ENCODE measurements at places on chromosomes 7 and 10. TPM values are rescaled to one million over a fixed set of nuclear protein-coding genes. Genes with fewer than 3 reads are reported as not detected.
A peak's percentile ranks its signal among the peaks of the same experiment; 100 is the strongest.

DNA sequence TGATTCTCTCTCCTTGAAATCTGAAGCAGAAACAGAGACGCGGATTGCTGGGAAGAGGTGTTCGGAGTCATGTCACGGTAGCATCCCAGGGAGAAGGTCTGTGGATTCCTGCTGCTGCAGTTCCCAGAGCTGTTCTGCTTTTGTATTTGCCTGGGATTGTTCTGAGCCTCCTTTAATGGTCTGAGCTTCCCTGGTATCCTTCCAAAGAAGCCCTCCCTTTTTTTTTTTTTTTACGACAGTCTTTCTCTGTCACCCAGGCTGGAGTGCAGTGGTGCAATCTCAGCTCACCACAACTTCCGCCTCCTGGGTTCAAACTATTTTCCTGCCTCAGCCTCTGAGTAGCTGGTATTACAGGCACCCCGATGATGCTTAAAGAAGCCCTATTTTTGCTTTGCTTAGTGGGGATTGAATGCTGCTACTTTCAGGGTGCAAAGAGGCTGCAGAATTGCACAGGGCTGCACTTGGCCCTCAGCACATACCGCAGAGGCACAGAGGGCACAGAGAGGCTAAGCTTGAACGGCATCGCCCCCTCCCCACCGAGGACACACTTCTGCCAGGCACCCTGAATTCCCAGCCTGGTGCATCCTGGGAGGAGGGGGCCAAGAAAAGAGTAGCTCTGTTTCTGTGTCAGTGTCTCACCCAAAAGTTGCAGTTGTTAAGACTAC lies 208.6 kb upstream of the GALNT17 start:
- DNase-seq = no peak

GRCh38 chr7:25929448-25929847 lies 222.6 kb upstream of the NFE2L3 start:
- no peak for DNase-seq

DNA sequence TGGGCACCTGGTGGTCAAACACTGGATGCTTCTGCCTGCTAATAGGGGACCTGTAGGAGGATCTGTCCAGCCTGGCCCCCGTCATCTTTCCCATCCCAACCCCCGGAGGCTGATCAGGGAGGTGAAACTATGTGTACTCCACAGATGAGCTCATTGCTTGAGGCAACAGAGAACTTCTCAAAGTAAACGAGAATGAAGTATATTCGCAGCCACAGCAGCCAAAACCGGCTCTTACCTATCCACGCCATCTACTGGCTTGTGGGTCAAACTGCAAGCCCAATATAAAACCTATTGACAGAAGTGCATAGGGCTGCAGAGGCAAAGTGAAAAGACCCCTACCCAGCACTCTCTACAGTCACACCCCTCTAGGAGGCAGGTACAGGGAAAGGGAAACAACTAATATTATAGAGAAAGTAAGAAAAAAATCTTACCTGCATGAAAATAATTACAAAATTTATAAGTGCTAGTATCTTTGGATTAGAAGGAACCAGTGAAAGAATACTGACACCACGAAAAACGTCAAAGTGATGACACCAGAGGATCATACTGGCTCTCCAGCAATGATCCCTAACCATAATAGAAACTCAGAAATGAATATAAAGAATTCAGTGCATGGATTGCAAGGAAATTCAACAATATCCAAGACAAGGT lies 973.5 kb downstream of the ANKRD7 start:
- peak; percentile 0 for DNase-seq

- no peak for DNase-seq
Observed at GRCh38 chr7:142174441-142174840, 62.9 kb downstream of the MGAM2 start.

The GTF2IRD1 gene
- total RNA-seq = 2.6 TPM

The PRRT4 gene
- total RNA-seq = not detected

- no peak for DNase-seq
Observed at GRCh38 chr7:48224042-48224441, 52.8 kb downstream of the ABCA13 start.

GRCh38 chr7:31663072-31663471 lies 23.9 kb upstream of the PPP1R17 start:
- no peak for DNase-seq

The CUEDC2 gene
- 82.5 TPM for total RNA-seq

All from GM12878 (cell line).